ENCODE measurements at places on chromosomes 5 and 9.

- peak; percentile 84 for DNase-seq
Observed at GRCh38 chr9:101028346-101029314, at the start of gene PLPPR1. TSS of gene PLPPR1 (plus strand) at chr9:101028727.

- no peak for DNase-seq
Observed at GRCh38 chr5:150512368-150512747, 4.4 kb downstream of the NDST1 start.

DNA sequence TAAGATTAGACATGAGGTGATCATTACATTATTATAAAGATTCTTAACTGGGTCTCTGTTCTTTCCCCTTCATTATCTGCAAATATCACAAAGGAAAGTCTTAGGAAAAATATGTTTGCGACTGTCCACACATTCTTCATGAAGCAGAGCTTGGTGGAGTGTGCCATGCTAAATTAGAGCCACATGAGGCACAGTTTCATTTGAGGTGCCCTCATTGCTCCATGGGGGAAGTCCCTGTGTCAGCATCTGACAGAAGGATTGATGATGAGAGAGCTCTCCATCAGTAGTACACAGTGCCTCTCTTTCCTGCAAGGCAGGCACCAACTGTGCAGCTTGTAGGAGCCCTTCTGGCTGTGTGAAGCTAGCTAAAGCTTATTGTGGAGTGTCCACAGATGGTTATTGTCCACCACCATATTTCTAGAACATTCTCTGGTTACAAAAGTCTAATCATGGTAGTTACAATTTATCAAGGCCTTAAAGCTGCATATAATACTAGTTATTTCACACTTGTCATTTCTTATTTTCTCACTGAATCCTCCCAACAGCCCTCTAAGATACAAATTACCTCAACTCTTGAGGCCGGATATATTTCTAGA, 63.9 kb downstream of the C9orf152 start:
- no peak for DNase-seq

DNA sequence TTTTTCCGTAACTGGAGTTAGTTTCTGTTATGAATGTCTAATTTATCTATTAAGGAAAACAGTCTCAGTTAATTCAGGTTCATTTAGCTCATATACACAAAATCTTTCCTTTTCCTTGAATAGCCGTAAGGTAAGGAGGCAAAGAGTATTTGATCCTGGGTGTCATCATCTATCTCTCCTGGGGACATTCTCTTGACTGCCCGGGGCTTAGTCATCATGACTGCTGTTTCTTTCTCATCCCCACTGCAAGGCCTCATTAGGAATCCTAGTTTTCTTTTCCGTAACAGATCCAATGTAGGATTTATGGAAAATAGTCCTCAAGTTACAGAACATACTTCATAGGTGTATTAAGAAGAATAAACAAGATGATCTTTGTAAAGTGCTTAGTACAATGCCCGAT, 134.9 kb upstream of the CHD1 start:
- no peak for DNase-seq

GRCh38 chr5:74567411-74567995, 73.0 kb downstream of the ENC1 start:
- DNase-seq: no peak

DNA sequence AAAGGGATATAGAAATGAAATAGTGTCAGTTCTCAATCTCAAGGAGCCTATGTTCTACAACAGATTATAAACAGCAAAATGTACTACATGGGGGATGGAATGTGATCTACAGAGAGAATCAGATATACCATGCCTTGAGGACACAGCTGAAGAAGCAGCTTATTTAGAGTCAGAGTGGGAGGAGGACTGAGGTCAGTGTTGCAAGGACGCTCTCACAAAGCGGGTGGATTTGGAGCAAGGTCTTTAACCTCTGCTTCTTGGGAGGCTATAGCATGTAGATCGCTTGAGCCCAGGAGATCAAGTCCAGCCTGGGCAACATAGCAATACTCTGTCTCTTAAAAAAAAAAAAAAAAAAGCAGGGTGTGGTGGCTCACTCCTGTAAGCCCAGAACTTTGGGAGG, 32.8 kb upstream of the PLIN2 start:
- DNase-seq: no peak

DNA sequence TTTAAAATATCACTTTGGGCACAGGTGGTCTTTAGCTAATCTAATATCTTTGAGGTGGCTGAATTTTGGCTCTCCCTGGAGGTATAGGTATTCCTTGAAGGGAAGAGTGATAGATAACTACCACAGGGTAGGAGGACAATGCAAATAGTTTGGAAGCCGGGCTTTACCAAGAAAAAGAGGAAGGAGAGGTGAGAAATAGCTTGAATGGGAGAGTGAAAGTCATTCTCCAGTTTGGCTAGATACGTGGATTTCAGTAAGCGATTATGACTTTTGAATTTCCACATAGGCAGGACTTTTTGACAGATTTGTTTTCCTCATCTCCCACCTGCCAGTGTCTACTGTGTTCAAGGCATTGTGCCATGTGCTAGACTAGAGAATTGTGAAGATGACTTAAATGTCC, 45.5 kb downstream of the RASA1 start:
- DNase-seq: no peak

- DNase-seq: no peak
Observed at GRCh38 chr5:168377525-168377924, 86.1 kb downstream of the WWC1 start.

- DNase-seq: no peak
Observed at GRCh38 chr9:89409466-89409865, 88.4 kb downstream of the SEMA4D start.

DNA sequence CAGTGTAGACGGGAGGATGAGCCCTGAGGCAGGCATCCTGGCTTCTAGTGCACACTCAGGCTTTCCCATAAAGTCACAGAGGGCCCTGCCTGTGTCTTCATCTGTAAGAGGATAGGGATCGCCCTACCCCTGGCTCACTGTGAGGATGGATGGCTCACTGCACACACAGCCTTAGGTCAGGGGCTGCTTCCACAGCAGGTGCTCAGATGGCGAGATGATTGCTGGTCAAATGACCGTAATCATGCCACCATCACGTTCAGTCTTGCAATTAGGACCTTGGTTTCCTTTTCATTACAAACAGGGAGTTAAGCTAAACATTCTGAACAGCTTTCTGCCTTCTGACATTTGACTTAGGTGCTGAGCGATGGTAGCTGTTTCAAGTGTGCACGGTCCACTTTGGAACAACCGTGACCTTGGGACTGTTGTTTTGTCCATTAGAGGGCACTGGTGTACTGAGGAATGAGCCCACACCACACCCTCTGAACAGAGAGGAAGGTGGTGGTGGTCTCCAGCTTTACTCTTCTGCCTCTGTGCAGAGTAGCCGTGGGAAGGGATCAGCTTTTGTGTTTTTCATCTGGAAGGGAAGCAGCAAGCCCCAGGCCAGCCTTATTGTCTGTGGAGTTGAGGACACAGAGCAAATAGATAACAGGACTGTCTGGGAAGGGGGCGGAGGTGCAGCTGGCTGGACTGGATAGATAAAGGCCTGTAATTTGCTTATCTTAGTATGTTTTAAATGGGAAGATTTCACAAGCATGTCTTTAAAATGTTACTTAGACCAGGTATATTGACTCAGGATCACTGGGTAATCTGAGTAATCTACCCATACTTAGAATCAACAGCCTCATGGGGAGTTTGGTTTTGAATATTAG, 183.1 kb downstream of the TRIO start:
- no peak for DNase-seq

DNA sequence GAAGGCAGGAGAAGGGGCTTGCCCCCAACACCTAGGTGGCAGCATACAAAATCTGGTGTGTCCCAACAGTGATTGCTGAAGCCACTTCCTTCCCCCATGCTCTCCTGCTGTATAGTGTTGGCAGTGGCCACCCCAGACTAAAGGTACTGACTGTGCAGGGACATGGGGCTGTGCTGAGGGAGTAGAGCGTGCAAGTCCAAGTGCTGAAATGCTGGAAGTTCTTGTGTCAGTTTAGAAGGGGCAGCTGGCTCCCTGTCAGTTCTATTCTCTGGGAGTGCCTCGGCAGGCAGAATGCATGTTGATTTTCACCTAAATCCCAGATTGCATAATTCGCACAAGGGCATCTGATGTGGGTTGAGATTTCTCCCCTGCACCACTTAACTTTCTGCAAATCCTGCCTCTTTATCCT, 68.6 kb downstream of the GDNF start:
- no peak for DNase-seq

GRCh38 chr5:160787240-160787639, 64.8 kb downstream of the ATP10B start:
- no peak for DNase-seq

- peak; percentile 29 for DNase-seq
Observed at GRCh38 chr9:89597711-89598362, 7.0 kb upstream of the GADD45G start.

DNA sequence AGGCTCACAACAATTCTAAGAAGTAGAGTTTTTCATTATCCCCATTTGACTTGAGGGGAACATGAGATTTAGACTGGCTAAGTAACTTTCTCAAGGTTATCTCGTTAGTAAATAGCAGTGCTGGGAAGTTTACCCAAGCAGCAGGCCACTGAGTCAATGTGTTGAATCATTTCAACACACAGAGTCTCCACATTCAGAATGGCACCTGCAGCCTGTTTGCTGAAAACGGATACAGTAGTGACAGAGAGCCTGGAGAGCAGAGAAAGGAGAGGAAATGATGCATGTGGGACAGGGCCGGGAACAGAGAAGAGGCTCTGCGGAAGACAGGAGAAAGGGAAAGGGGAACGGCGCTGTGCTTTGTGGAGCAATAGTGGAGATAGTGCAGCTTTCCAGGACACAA, 33.5 kb upstream of the ZSWIM6 start:
- no peak for DNase-seq

DNA sequence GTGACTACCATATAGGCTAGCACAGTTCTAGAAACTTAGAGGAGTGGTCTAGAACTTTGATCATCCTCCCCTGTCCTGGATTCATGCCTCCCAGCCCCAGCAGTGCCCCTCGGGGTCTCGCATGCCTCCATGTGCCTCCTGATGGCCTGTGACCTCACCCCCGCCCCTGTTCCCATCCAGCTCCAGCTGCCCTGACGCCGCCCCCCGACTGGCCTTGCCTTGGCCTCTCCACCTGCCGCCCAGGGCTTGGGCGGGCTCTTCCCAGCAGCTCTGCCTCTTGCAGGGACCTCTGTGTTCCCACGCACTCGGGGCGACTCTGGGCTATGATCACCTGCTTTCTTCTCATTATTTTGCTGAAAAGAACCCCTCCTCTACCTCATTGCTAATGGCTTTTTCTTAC, 115.4 kb upstream of the PHYKPL start:
- DNase-seq: no peak

GRCh38 chr5:172751761-172752510, 19.1 kb downstream of the DUSP1 start:
- DNase-seq: no peak

DNA sequence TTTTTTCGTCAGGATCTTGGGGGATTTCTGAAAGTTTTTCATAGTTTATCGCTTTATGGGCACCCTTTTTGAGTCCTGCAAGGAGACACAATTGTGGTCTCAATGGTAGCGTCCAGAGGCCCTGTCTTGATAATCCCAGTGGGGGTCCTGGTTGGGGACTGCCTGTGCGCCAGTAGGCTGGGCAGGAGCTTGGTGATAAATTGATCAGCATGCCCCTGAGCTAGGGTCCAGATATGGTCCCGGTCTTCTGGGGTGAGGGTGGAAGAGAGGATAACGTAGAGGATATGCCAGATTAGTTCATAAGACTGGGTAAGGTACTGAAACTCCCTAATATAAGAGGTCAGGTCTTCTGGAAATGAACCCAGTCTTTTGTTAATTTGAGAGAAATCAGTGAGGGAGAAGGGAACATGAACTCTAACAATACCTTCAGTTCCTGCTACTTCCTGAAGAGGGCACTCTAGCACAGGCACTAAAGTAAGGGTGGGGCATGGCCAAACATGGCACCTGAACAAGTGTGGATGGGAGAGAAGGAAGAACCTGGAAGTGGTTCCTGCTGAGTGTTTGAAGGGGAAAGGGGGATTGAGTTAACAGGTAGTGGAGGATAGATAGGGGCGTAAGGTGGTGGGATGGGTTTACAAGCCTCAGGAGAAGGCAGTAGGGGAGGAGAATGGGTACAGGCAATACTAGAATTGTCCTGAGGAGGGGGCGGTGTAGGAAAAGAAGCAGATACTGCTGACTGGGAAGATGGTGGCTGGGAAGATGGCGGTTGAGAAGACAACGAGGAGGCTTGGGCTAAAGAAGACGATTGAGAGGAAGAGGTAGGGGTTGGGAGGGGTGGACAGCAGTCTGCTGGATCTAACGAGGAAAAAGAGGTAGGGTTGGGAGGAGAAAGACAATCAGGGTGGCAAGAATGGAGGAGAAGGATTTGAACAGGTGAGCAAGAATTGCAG, 33.8 kb upstream of the ANXA2R start:
- DNase-seq: peak; percentile 10

GRCh38 chr9:36450110-36450732, 50.2 kb upstream of the RNF38 start:
- no peak for DNase-seq

All from DMS 273 treated with DMSO at 0.1 percent for 48 hours (cell line).